ENCODE measurements at places on chromosomes 1 and 21.

DNA sequence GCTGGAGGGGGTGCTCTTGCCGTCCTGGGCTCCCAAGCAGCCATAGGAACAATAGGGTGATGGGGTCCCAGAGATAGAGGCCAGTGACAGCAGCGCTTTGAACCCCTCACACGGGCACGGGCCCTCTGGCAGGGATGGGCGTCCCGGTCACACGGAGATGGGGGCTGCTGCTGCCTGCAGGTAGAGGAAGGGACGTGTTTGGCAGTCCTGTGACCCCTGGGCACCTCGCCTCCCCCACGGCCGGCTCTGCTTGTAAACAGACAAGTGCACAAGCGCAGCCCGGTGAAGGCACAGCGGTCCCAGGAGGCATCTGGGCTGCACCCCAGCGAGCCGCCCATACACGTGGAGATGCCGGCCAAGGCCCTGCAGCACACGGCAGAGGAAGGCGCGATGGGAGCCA lies 36.5 kb upstream of the PDE9A start:
- DNase-seq = no peak

DNA sequence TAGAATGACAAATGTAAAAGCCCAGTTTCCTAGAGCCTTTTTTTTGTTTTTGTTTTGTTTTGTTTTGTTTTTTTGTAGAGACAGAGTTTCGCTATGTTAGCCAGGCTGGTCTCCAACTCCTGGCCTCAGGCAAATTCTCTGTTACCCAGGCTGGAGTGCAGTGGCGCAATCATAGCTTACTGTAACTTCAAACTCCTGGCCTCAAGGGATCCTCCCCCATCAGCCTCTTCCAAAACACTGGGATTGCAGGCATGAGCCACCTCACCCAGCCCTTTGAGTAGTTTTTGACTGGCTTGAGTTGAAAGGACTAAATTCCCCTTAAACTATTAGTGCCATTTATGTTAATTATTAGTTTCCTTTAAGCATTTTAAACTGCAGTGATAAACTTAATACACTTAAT lies 28.8 kb upstream of the ZBTB18 start:
- no peak for DNase-seq

- no peak for DNase-seq
Measured at GRCh38 chr1:38114241-38115026, 67.8 kb upstream of the POU3F1 start.

- no peak for DNase-seq
Measured at GRCh38 chr1:85894651-85895050, 186.4 kb upstream of the ZNHIT6 start.

DNA sequence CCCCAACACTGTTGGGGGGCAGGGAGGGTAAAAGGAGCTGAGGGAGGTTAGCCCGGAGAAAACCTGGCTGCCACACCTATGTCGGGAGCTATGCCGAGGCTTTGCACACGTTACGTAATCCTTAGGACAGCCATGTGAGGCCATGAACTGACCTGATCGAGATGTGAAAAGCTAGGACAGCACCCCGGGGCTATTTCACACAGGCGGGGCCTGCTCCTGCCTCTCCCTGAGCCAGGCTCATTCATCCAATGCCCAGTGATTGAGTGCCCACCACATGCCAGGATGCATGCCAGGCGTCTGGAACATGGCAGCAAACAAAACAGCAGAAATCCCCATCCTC lies 30.2 kb downstream of the LDLRAP1 start:
- no peak for DNase-seq

All from activated T-helper 1 cell treated with anti-CD3 and anti-CD28 coated beads, Interleukin-2, amount 50 U/mL, for 16 hours (primary cell).